ENCODE measurements at places on chromosomes 4 and X. TPM values are rescaled to one million over a fixed set of nuclear protein-coding genes. Genes with fewer than 3 reads are reported as not detected.

DNA sequence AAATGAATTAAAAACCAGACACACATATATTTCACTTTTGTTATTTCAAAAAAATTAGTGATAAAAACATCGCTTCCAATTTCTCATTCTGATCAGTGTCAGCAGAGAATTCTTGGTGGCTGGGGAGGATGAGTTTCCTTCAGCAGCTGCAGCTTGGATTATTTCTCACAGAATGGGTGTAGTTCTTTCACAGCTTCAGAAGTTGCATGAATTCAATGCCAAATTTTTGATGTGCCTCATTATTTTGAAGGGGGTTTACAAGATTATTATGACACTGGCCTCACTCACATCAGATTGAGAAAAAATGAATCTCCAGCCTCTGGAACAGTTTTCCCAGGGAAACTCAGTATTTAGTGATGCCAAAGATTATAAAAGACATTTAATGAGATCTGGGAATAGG lies 184.9 kb upstream of the WDFY3 start:
- no peak for DNase-seq

- peak; percentile 23 for DNase-seq
These were observed 4.0 kb upstream of the CCNG2 start for GRCh38 chr4:77153006-77153405.

The SPANXN1 gene
- not detected for total RNA-seq

DNA sequence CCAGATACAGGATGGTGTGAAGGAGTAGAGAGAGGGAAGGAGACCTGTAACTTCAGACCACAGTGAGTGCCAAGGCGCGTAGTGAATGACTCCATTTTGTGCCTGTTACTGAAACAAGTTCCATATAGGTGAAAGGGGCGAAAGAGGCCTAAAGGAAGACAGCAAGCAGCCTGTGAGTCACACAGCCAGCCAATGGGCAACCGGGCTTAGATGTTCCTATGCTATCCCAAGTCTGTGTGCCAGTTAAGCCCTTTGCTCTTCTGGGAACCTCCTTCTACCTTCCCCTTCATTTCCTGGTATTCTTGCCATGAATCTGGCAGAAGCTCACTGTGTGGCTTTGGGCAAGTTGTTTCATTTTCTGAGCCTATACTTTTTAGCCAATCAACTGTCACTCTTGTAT lies 161.8 kb upstream of the LDB2 start:
- DNase-seq: no peak

The SSX5 gene
- total RNA-seq: not detected

- DNase-seq: no peak
These were observed 3.8 kb downstream of the NAT8L start for GRCh38 chr4:2062808-2063524.

- no peak for DNase-seq
These were observed 53.1 kb upstream of the PLAC1 start for GRCh38 chrX:134711135-134711921.

The P2RY4 gene
- total RNA-seq: not detected

- no peak for DNase-seq
These were observed 25.7 kb downstream of the ZNF185 start for GRCh38 chrX:152923599-152923998.

DNA sequence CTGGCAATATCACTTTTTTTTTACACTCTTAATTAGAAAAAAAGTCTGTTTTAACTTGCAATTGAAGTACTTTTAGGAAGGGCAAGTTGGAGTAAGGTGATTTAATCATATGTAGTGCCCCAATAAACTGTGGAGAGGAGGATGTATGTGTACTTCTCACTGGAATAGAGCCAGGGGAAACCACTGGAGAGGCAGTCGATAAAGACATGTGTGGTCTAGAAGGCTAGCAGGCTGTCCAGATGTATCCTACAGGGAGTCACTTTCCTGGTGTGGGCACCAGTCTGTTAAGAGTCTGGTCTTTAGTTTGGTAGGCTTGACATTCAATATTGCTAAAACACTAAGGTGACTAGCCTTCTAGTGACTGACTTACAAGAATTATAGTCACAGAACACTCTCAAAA lies 9.6 kb upstream of the SGMS2 start:
- DNase-seq: no peak

DNA sequence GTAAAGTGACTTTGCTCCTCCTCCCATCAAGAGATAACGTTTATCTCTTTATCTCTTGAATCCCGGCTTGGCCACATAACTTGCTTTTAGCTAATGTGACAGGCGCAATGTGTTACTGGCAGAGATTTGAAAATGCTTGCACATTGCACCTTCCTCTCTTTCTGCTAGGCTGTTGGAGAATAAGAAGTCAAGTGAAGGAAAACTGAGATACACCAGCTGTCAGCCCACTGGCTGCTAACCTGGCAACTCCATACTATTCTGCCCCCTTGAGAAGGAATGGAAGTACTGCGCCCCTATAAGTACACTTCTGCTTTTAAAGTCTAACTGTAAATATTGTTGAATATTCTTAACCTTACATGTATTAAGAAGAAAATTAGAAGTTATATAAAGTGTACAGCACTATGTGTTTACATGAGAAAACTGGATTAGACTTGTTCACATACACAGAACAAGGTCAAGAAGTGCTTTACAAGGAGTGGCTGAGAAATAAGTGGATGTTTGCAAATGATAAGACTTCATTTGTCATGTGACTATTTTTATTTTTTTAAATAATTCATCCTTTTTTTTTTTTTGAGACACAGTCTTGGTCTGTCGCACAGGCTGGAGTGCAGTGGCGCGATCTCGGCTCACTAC lies 424.5 kb upstream of the CTSO start:
- peak; percentile 23 for DNase-seq

GRCh38 chrX:21479695-21480270 lies 105.6 kb downstream of the CNKSR2 start:
- DNase-seq: peak; percentile 29

GRCh38 chr4:53515076-53515475 lies 76.2 kb downstream of the LNX1 start:
- no peak for DNase-seq

The ZMYM3 gene
- 16.3 TPM for total RNA-seq

GRCh38 chrX:69431420-69431819 lies 72.7 kb upstream of the NALF2 start:
- no peak for DNase-seq

- no peak for DNase-seq
These were observed 90.1 kb downstream of the WFS1 start for GRCh38 chr4:6359536-6360308.

DNA sequence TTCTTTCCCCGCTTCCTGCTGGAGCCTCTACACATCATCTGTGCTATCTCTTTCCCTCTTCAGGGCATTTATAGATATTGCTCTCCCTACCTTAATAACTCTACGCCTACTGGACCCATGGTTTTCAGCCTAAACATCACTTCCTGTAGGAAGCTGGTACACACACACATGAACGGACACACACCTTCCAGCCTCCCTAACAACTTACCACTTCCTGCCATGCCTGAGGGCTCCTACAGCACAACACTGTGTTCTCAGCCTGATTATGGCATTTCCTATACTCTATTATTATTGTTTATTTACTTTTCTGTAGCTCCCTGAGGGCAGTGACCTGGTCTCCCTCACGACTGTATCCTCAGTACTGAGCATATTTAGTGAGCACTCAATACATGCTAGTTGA lies 163.6 kb upstream of the MAP3K15 start:
- no peak for DNase-seq

DNA sequence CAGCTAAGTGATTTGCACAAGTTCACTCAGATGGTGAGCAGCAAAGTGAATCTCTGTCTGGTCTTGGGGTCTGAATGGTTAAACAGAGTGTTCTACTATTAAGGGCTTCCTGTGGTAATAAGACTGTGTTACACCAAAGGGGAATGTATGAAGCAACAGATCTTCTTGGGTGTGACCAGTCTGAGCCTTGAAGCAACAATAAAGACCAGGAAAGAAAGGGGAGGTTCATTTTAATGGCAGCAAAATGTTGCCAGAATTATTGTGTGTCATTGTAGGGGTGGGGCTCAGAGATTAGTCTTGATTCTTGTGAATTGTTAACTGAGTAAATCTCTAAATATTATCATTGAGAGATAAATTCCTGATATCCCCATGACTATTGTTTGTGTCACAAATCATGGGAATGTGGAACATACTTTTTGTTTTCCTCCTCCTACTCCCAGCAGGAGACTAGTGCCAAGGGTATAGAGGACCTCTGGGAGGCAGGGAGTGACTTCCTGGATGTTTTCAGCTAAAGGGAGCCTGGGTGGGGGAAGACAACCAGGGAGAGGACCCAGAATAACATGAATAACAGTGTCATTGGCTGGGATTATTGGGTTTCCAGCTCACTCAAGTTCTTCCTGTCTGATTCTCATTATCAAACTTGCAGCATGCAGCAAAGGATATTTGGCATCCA lies 141.4 kb upstream of the PAK3 start:
- DNase-seq: no peak

DNA sequence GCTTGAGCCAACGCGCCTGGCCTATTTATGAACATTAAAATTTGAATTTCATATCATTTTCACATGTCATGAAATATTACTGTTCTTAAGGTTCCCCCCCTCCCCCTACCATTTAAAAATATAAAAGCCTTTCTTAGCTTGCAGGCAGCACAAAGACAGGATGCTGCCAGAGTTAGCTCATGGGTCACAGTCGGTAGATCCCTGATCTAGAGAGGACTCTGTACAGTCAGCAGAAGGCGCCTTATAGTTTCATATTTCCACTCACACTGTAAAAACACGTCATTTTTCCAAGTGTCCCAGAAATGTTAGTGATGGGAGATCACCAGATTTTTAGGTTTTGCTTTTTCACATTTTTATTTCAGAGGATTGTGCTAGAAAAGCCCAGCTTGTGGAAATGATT lies 12.2 kb downstream of the NOCT start:
- no peak for DNase-seq

- DNase-seq: no peak
These were observed 308.0 kb downstream of the PPP3CA start for GRCh38 chr4:101039367-101039766.

DNA sequence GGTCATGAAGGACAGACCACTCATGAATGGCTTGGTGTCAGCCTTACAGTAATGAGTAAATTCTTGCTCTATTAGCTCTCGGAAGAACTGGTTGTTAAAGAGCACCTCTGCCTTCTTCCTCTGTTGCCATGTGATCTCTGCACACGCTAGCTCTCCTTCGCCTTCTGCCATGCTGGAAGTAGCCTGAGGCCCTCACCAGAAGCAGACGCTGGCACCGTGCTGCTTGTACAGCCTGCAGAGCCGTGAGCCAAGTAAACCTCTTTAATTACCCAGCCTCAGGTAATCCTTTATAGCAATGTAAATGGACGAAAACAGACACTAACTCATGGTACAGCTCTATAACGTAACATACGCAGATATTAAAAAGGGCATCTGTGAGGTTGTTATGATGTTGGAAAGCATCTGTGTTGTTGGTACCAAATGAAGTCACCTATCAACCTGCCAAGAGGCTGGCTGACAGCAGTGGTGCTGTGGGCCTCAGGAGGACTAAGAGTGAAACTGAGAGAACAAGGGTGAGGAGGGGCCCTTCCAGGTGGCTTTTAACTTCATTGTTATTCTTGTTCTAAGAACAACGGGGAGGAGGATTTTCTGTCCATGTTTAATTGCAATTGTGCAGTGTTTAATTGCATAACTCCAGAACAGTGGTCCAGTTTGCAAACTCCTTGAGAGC lies 69.2 kb downstream of the CRMP1 start:
- no peak for DNase-seq

DNA sequence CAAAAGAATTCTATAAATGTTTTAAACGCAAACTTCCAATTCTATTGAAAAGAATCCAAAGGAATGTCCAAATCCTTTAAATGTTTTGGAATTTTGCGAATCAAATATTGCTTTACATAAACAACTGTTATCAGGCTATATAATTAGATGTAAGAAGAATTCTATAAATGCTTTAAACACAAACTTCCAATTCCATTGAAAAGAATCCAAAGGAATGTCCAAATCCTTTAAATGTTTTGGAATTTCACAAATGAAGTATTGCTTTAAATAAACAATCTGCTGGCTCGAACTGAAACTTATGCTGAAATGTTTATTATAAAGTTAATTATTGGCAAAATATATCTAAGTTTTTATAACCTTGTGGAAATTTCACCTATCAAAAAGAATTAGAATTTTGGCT lies 16.1 kb downstream of the DAPP1 start:
- DNase-seq: no peak

DNA sequence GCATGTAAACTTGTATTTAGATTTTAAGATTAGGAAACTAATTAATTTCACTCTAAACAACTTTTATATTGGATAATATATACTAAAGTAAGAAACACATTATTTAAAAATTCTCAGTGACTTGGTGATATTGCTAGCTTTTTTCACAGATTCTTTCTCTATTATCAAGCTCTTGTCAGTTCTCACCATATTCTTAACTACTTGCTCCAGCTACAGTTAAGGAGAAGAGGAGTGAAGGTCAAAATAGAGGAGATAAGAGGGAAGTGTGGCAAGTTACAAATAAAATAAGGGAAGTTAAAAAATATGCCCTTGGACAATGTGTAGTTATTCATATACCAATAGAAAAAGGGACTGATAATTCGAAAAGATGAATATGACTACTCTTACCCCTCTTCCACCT lies 34.7 kb upstream of the NAF1 start:
- DNase-seq: no peak

The CYSLTR1 gene
- not detected for total RNA-seq

- peak; percentile 35 for DNase-seq
These were observed 165.6 kb upstream of the S100G start for GRCh38 chrX:16484338-16484737.

DNA sequence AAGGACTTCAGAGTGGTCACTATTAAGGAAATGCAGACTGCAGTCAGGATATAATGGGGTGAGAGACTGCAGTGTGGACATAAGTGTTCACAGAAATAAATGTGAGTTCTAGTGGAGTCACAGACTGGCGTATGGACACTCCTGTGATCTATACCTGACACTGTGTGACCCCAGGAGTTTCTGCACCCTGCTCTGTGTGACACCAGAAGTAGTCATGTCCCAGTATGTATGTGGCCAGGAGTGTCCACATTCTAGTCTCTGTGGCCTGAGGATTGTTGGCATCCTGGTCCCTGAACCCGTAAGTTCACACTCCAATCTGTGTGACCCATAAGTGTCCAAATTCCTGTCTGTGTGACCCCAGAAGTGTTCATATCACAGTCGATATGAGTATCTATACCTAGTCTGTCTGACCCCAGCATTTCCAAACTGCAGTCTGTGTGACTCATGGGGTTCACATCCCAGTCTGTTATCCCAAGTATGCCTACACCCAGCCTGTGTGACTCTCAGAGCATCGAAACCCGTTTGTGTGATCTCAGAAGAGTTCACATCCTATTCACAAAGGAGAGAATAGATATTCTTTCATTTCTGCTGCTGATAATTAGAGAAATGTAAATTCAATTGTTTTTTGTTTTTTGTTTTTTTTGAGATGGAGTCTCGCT lies 16.3 kb downstream of the WDR13 start:
- DNase-seq: no peak

The USP17L27 gene
- total RNA-seq: not detected

The COL4A6 gene
- not detected for total RNA-seq

- no peak for DNase-seq
These were observed 33.0 kb downstream of the GRK4 start for GRCh38 chr4:2996415-2996814.

The CA5B gene
- total RNA-seq: 4.2 TPM

Measured in Caki2 (cell line).